ENCODE measurements at places on chromosomes 6 and 20. TPM values are rescaled to one million over a fixed set of nuclear protein-coding genes. Genes with fewer than 3 reads are reported as not detected.

Gene MCUR1
- 15.5 TPM for total RNA-seq

Gene ADGRG6
- 39.7 TPM for total RNA-seq

Gene HDDC2
- total RNA-seq: 93.9 TPM

Gene BTNL2
- not detected for total RNA-seq
